ENCODE measurements at places on chromosomes 6 and 20.

GRCh38 chr20:23157734-23158133, 71.6 kb upstream of the CD93 start:
- DNase-seq, result no peak

DNA sequence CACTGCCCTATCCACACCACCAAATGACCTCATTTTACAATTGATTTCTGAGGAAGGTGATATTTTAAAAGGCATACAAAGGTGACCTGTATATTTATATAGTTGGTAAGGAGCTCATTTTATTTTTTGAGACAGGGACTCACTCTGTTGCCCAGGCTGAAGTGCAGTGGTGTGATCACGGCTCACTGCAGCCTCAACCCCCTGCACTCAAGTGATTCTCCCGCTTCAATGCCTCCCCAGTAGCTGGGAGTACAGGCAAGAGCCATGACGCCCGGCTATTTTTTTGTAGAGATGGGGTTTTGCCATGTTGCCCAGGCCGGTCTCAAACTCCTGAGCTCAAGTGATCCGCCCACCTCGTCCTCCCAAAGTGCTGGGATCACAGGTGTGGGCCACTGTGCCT, 13.0 kb downstream of the NCOA5 start:
- no peak for DNase-seq

DNA sequence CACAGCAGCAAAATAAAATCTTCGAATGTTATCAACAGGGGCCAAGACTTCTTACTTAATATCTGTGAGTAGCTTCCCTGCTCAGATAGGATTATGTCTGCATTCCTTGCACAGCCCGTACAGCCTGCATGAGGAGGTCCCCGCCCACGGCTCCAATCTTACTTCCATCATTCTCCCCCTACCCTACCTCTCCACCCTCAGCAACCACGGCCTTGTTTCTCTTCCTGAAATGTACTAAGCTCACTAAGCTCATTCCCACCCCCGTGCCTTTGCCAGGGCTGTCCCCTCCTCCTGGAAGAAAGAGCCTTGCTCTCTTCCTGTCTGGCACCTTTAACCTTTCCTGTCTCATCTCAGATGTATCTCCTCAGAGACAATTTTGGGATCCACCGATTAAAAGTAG, 120.4 kb downstream of the BCAS1 start:
- no peak for DNase-seq

DNA sequence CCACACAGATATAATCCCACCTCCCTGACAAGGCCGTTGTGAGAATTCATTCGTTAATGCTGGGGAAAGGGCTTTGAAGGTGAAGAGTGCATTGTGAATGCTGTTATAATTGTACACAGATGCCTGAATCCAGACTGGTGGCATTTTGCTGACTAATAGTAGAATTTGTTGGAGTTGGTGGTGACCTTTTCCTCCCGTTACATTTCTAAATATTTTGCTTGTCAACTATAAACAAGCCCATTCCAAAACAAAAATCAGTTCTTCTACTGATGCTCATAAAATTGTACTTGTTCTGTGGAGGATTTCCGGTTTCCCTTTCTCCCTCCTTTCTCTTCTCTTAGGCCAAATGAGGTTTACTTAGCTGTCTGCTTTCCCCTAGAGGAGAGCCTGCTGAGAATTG, 253.1 kb upstream of the SUPT3H start:
- no peak for DNase-seq

GRCh38 chr6:117397536-117398227, 28.1 kb downstream of the ROS1 start:
- DNase-seq, result no peak

DNA sequence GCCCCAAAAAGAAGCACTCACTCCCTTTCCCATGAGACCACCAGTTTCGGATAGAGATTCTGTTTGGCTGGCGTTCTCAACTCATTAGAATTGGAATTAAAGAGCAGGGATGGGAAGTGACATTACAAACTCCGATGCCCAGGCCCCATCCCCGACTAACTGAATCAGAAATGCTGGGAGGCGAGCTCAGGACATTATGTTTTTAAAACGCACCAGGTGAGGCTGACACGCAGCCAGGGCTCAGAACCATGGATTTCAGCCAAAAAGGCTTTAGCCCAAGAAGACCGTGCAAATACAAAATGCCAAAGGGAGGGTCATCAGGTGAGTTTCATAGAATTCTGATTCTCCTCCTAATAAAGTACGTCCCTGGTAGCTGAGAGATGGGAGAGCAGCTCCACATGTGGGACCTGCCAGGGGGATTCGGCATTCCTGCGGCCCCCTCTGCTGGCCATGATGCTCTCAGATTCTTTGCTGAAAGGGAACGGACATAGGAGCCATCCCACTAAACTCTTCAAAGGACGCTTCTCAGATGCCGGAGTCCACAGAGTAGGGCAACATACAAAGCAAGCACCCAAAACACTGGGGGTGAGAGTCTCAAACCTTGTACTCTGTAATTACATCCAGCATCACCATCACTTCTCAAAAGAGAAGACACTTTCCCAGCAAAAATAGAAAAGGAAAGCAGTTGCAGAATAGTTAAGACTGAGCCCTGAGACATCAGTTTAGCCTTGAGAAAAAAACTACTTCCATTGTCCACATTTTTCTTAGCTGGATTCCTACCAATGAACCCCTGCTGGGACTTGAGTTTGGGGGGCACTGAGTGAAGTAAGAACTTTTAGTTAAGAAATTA, 205.2 kb downstream of the BMP7 start:
- no peak for DNase-seq

DNA sequence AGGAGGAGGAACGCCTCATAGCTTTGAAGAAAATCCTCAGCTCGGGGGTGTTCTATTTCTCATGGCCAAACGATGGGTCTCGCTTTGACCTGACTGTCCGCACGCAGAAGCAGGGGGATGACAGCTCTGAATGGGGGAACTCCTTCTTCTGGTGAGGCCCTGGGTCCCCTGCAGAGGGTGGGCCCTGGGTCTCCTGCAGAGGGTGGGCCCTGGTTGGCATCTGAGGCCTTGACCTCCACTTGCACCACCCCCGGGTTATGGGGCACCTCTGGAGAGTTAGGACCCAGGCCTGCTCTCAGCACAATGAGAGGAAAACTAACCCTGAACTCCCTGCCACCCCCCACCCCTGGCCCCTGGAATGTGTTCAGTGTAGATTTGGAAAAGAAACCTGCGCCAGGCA, 47.2 kb downstream of the SYNJ2 start:
- no peak for DNase-seq

GRCh38 chr6:112971651-112972050, 624.5 kb downstream of the RFPL4B start:
- DNase-seq, result no peak

GRCh38 chr6:25186919-25187318, 92.3 kb upstream of the CARMIL1 start:
- DNase-seq, result no peak

DNA sequence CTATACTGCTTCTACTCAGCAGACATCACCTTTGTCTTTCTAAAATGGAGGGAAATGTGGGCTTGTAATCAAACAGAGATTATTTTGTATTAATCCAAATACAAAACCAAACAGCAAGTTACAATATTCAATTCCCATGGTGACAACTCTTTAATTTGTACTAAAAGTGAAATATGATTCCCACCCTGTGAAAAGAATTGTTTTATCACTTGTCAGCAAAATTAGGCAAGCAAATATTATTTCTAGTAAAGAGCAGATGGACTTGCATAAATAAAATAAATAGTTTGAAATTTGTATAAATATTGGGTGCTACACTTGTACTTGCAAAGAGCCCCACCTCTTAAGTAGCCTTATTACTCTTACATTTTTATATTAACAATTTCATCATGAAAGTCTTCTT, 6.1 kb upstream of the TXLNB start:
- no peak for DNase-seq

DNA sequence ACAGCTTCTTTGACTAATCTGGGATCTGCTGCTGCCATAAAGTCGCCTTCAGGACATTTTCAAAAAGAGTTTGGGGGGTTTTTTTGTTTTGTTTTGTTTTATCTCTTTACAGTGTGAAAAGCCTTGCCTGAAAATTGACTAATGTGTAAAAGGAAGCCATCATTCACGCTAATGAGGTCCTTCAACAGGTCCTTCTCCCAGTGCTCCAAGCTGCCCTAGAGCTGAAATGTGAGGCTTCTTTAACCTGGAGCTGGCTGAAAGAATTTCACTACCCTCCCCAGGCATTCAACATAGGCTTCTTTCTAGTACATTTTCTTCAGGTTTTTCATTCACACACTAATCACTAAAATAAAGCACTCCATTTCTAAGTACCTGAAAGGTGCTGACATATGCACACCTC, 145.1 kb upstream of the PRDM1 start:
- DNase-seq, result no peak

DNA sequence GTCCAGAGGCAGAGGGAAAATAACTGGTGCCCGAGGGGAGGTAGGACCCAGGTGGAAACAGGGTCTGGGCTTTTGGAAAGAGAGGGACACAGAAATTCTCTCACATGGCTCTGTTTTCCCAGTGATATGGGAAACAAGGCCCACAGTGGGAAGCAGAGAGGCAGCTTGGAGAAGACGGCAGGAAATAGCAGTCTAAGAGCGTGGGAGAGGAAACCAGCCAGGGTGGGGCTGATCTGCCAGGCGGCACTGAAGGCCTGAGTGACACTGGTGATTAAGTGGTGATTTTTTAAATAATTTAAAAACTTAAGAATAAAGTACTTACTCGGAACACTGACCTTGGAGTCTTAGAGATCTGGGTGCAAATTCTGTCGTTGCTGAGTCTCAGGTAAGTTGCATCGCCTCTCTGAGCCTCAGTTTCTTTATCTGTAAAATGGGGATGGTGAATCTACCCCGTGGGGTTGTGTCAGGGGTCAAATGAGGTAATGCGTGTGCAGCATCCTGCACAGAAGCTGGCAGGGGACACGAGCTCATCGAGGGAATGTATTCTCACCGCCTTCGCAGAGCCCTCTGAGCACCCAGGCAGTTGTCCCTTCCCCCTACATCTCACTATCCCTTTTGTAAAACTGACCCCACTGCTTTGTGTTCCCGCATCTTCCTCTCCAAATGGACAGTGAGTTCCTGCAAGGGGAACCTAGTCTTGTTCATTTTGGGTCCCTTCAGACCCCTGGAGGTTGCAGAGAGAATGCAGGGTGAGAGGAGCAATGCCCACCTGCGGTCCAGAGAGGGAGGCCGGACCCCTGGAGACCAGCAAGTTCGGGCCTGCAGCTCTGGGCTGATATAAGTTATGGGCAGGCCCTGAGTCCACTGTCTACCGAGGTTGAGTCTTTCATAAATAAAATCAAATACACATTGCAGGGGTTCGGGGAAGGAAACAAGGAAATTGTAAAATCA, 228.6 kb upstream of the PMEPA1 start:
- DNase-seq, result no peak

- DNase-seq, result no peak
These were observed 42.8 kb downstream of the MMS22L start for GRCh38 chr6:97240222-97240621.

GRCh38 chr20:24436160-24436559, 33.3 kb upstream of the SYNDIG1 start:
- no peak for DNase-seq

DNA sequence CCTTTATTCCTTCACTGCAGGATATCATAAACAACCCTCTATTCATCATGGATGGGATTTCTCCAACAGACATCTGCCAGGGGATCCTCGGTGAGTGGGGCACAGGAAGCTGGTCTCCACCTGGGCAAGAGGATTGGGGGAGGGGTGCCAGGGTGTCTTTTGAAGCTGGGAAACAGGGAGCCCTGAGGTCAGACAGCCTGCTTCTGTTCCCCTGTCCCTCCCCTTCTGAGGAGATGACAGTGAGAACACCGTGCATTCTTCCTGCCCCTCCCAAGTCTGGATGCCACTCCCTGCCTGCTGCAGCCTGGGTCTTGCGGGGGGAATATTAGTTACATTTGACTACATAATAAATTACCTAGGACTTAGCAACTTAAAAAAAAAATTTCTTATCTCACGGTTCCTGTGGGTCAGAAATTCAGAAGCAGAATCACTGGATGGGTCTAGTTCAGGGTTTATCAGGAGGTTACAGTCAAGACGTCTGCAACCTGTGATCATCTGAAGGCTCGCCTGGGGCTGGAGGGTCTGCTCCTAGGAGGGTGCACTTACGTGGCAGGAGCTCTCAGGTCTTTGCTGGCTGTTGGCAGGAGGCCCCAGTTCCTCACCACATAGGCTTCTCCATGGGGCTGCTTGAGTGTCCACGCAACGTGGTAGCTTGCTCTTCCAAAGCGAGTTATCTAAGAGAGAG, 11.4 kb downstream of the CAPN11 start:
- DNase-seq, result no peak

DNA sequence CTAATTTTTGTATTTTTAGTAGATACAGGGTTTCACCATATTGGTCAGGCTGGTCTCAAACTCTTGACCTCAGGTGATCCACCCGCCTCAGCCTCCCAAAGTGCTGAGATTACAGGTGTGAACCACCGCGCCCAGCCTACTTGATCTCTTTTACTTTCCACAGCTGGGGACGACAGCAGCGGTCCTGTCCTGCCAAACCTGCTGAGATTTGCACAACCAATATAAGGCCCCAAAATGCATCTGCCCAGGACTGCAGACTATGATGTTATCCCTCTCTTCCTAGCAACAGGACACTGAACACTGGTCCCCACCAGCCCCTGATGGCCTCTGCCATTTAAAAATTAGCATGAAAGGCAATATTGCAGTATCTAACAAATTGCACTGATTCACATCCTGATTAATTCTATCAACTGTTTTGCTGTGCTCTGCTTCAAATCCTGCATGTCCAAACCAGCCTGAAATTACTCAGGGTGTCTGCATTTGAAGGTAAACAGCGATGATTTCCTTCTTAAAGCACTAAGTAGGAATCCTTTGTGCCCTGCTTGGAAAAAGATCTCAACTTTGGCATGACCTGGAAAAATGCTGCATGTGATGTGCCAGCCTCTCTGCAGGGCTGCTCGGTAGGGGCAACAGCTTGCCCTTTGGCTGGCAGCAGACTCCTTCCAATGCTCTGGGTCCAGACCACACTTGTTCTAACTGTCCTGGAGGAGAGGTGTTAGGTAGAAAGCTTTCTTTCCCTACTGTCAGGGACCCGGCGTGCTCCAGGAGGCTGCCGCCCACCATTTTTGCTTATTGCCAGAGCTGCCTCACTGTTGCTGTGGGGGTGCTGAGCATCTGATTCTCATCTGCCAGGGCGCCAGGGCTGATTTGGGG, 27.4 kb upstream of the PXDC1 start:
- no peak for DNase-seq
